ENCODE measurements at places on chromosomes 3 and 15.

GRCh38 chr15:98035134-98035533 lies 74.6 kb downstream of the ARRDC4 start:
- DNase-seq = no peak

DNA sequence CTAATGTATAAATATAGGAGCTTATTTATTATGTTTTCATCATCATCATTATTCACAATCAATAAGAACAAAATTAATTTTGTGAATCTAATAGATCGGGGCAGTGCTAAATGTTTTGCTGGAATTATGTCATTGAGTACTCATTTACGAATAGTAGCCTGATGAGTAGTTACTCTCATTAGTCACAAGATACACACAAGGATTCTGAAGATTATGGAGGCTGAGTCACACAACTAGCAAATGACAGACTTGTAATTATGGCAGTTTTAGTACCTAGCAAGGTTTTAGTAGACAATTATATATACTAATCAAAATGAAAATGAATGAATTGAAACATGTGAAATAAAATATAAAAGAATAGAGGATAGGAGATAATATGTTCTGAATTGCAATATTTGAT lies 954.2 kb downstream of the CADM2 start:
- DNase-seq = no peak

DNA sequence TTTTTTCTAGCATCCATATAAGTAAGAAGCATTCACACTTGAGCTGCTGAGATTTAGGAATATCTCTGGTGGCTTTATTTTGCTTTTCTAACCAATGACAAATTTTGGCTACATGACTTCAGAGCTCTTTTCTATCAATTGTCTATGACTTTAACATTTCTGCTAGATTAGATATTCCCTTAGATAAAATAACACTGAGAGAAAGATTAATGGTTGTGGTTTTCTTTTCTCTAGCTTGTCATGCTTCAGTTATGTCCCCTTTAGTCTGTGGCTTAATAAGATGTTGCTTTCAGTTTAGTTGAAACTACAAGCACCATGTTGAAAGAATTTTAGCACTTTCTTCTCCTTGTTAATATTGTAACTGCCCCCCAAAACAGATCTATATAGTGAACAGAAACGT lies 665.6 kb upstream of the CCDC54 start:
- no peak for DNase-seq

DNA sequence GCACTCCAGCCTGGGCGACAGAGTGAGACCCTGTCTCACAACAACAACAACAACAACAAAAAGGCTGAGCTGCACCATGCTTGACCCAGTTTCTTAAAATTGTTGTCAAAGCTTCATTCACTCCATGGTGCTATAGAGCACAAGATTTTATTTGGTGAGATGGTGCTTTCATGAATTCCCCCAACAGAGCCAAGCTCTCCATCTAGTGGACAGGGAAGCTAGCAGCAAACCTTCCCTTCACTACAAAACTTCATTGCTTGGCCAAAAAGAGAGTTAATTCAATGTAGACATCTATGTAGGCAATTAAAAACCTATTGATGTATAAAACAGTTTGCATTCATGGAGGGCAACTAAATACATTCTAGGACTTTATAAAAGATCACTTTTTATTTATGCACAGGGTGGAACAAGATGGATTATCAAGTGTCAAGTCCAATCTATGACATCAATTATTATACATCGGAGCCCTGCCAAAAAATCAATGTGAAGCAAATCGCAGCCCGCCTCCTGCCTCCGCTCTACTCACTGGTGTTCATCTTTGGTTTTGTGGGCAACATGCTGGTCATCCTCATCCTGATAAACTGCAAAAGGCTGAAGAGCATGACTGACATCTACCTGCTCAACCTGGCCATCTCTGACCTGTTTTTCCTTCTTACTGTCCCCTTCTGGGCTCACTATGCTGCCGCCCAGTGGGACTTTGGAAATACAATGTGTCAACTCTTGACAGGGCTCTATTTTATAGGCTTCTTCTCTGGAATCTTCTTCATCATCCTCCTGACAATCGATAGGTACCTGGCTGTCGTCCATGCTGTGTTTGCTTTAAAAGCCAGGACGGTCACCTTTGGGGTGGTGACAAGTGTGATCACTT lies 2.0 kb downstream of the CCR5 start:
- DNase-seq = no peak

DNA sequence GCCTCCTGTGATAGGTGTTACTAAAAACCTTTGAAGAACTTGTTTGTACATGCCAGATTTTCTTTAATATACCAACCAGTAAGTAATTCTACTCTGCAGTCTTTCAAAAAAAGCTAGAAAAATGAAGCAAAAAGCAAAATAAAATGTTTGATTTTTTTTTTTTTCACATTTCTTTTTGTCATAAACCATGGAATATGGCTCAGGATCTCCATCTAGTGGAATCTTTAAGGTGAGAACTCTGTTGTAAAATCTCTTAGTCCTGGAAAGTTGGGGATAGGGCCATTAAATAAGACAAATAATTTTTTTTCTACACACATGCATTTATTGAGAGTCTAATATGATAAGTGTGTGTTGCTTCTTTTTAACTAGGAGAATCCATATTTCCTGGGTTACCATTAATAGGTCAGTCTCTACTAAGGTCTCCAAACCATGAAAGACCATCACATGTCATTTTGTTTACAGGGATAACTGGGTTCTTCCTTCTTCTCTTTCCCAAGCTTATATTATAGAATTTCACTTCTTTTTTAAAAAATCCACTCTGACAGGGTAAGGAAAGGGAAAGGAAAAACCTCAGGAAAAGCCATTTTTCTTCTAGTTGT lies 84.6 kb downstream of the SLC9A9 start:
- no peak for DNase-seq

DNA sequence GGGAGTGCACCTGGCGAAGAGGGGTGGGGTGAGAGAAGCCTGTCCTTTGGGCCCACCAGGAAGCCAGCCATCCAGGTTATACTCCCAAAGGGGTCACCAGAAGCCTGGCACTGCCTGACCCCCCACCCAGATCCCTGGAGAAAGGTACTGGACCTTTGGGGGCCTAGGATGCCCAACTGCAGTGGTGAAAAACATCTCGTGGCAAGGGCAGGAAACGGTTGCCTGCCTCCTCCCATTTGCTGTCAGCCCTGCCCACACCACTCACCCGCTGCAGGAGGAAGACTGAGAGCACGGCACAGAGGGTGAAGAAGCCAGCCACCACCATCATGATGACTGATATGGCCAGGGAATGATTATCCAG lies 2.2 kb upstream of the ULK3 start:
- peak; percentile 47 for DNase-seq

DNA sequence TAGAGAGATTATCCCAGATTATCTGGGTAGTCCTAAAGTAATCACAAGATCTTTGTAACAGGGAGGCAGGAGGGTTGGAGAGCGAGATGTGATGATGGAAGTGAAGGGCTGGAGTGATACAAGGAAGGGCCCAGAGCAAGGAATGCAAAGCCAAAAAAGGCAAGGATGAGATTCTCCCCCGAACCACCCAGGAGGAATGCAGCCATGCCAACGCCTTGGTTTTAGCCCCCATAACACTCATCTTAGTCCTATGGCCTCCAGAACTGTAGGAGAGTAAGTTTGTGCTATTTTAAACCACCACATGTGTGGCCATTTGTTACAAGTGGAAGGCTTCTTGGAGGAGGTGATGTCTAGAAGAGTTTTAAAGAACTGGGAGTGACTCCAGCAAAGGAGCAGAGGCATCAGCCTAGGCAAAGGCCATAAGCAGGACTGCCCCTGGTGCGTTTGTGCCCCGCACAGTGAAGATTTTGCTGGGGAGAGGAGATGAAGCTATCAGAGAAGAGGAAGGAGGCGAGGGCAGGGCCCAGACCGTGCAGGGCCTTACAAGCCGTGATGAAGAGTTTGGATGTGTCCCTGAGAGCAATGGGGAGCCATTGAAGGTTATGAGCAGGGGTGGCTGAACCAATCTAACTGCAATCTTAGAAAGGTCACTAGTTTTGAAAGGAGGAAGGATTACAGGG lies 25.3 kb upstream of the CORO2B start:
- DNase-seq = no peak

DNA sequence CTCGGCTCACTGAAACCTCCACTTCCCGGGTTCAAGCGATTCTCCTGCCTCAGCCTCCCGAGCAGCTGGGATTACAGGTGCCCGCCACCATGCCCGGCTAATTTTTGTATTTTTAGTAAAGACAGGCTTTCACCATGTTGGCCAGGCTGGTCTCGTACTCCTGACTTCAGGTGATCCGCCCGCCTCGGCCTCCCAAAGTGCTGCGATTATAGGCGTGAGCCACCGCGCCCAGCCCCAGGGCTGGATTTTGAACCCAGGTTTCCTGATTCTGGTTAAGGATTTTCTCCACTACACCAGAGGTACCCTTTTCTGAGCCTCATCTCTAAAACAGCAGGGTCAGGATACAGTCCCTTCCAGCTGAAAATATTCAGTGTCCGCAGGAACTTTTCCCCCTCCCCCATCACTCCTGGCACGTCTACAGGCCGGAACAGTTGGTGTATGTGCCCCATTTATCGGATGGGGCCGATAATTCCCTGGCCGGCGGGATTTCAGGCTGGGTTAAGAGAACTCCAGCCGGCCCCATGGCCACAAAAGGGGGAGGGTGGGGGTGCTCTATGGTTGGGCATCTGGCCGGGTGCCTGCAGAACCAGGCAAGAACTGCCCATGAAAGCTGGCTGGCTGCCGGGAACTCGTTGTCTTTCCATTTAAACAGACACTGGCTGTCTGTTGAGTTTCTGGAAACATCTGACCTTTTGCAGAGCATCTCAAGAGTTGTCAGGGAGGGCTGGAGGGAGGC lies 26.8 kb upstream of the SEMA4B start:
- DNase-seq = no peak

DNA sequence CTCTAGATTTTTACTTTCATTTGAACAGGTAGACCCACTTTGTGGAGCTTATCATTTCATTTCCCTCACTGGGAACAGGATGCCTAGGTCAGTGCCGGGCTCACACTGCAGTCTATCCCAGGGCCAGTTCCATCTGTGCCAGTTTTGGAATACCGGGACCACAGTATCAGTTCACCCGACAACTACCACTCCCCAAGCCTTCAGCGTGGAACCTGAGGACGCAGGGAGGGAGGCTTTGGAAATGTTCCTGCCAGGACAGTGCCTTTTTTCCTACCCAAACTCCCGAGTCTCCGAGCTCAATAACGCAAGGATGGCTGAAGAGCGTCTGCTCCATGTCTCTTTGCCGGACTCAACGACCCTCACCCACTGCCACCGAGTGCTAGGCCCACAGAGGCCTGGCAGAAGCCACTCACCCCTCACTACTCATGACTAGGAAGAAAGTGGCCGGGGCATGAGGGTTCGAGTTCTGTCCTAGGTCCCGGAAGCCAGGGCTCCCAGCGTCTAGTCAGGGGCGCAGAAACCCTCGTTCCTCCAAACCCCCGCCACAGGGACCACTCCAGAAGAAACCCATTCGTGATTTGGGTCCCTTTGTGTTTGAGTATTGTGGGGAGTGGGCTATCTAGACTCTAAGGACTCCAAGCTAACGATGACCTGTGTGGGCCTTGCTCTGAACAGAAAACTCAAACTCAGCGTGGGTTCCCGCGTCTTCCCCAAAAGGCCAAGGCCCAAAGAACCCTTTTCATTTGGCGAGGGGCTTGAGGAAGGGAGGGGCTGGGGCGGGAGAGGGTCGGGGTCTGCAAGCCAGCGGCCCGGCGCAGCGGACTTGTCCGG lies 11.4 kb downstream of the ZIC1 start:
- DNase-seq = no peak

GRCh38 chr3:73827725-73828211 lies 203.0 kb upstream of the PDZRN3 start:
- DNase-seq = no peak

DNA sequence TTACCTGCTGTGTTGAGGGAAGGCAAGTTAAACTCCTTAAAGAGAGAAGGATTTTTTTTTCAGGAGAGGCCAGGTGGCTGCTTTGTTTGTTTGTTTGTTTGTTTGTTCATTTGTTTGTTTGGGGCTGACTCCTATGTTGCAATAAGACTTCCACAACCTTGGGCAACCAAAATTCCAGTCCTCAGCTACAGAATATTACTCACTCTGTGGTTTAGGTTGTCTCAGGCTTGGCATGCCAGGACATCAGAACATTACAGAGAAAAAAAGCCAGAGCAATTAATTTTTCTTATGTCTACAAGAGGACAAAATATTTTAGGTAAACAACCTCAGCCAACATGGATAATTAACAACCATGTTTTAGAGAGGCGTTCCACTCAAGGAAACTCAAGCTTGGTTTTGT lies 156.7 kb upstream of the ATP11B start:
- no peak for DNase-seq

- no peak for DNase-seq
These were observed 164.0 kb downstream of the CHST2 start for GRCh38 chr3:143283432-143284128.
